CD4-positive, alpha-beta T cell treated with Interleukin-4 for 1 hour (primary cell): ENCODE measurements at places on chromosomes 16 and 17.

DNA sequence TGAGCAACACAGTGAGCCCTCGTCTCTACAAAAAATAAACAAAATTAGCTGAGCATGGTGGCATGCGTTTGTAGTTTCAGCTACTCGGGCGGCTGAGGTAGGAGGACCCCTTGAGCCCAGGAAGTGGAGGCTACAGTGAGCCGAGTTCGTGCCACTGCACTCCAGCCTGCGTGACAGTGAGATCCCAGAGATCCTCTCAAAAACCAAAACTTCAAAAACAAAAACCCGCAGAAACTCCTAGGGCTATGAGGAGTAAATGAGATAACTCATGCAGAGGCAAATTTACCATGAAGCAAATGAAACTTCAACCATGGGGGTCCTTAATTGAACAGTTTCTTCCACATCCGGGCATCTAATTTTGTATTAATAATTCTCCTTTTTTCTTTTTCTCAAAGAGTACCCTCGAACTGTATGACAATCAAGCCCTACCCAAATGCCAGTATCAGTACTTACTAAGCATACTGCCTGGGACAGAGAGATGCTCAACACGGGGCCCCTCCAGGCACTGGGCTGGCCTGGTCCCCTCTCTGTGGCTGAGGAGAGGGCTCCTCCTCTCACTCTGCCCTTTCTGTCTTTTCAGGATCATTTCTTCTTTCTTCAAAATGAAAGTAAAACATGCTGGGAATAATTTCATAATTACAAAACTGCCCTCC, 789 bp upstream of the PIPOX start:
- DNase-seq = no peak

DNA sequence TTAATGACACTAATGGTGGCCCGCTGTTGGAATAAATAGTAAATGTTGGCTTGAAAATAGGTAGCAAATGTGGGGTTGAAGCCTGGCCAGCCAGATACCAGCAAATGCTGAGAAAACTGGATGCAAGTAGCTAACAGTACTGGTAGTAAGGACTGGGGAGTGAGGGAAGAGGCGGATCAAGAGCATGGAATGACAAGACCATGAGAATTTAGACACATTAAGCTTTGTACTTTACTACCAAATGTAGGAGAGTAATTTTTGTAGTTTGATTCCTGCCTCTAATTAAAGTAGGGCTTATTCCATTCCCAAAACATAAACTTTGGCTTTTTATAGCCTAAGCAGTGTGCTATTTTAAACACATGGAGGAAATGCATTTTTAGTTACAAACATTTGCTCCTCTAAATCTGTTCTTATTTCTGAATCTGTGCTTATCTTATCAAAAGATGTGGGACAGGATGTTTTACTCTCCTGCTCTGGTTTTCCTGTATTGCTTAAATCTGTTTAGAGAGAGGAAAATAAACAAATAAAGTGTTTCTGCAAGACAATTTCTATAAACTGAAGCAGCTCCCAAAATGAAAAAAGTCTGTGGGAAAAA, 44.1 kb downstream of the CFDP1 start:
- no peak for DNase-seq

DNA sequence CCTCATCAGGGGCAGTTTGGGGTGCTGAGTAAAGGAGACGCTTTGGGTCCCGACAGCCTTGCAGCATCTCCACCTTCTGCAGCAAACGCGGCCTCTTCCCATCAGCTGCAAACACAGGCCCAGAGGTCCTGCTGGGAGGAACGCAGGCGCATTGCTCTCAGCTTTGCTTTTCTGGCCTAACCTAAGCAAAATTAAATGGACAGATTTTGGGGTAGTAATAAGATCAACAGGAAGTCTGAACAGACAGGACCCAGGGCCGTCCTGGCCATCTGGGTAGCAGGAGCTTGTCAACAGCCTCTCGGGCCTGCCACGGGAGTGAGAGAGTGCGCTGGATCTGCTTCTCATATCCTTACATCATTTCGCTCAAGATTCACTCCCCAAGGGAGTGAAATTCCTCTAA, 7.2 kb downstream of the NUBP1 start:
- no peak for DNase-seq

DNA sequence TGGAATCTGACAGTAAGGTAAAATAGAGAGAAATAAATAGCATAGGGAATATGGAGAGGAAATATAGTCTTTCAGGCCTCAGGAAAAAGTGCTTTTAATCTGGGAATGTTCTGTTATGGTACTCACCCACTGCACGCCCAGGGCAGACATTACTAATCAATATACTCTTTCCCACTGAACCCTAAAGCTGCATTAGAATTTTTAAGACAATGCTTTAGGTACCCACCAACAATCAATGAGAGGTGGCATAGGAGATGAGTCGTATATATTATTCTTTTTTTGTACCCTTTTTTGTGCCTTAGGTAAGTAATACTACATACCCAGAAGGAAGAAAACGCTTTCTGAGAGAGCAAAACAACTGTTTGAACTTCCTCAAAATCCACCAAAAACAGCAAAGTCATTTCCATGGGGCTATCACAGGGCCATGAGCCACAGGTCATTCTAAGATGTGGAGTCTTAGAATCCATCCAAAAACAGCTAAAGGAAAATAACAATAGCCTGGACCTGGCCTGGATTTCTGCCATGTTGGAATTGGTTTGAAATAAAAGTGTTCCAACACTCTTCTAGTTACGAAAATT, 542.1 kb downstream of the XYLT1 start:
- no peak for DNase-seq

GRCh38 chr17:73640691-73641090, 3.6 kb downstream of the SDK2 start:
- DNase-seq = no peak

DNA sequence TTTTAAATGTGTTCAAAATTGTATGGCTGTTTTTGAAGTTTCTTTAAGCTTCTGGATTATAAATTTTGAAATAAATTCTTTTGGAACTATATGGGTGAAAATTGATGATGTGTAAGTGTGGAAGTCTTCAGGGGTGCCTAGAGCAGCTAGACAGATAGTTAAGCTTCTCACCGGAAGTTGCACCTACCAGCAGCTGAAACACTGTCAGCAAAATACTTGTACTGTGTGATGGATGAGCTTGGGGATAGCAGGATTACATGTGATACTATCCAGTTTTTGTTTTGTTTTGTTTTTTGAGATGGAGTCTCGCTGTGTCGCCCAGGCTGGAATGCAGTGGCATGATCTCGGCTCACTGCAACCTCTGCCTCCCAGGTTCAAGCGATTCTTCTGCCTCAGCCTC, 19.7 kb downstream of the RBL2 start:
- peak; percentile 21 for DNase-seq

- DNase-seq = no peak
These were observed 107.6 kb downstream of the ZNF423 start for GRCh38 chr16:49748322-49748721.

- no peak for DNase-seq
These were observed 3.8 kb upstream of the DYNLL2 start for GRCh38 chr17:58079300-58080033.

DNA sequence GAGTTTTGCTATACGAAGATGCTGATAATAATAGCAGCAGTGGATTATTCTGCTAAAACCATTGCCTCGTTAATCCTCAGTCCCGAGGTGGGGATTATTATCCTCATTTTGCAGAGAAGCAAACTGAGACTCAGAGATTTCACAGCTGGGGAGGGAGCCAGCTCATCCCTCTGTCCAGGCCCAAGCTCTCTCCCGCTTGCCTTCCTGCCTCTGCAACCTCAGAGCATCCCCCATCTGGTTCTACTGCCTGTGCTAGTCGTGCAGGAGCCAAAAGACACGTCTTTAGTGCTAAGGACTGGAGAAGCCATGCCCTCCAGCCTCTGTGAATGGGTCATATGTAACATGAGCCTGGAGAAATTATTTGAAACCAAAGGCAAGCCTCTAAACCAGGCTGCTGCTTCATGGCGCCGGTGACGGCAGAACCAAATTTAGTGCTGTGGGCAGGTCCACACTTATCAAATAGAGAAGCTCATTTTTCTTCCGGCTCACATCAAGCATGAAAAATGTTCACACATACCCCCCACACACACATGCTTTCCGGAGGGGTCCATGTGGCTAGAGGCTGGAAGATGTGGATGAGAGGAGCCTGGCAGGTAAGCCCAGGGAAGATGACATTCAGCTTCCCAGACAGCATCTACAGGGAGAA, 13.5 kb downstream of the MAPT start:
- DNase-seq = no peak

DNA sequence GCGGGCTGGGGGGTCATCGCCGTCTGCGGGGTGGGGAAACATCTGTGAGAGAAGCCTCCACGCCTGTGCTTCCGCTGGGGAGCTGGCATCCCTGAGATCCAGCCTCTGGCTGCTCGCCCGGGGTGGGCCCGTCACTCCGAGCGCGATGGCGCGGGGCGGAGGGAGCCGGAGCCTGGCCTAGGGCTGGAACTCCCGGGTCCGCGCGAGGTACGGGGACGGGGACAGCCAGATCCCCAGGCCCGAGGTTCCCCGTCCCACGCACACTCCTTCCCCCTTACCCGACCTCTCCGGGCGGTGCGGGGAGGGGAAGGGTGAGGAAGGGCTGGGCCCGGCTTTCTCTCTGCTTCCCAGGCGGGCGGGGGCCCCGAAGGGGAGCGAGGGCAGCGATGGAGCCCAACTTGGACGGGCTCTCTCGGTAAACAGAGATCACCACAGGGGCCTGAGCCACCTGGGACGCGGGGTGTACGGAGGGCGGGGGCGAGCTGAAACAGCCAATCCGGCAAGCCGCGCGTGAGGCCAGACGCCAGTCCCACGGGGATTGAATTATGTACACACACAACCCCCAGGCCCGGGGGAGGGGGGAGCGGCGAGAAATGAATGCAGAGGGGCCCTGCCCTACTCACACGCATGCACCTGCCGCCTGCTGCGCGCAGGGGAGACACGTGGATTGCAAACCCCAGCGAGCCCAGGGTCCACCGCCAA, at the start of gene SLC16A11:
Gene SLC16A11, minus strand, starts transcription at position 596 of the 702 bp plus-strand sequence. Its CDS starts 579 bp downstream, at position 17.
- no peak for DNase-seq

- no peak for DNase-seq
These were observed 17.2 kb downstream of the SNTB2 start for GRCh38 chr16:69204172-69204571.

- DNase-seq = no peak
These were observed 5.8 kb downstream of the ADCY7 start for GRCh38 chr16:50272111-50272571.

DNA sequence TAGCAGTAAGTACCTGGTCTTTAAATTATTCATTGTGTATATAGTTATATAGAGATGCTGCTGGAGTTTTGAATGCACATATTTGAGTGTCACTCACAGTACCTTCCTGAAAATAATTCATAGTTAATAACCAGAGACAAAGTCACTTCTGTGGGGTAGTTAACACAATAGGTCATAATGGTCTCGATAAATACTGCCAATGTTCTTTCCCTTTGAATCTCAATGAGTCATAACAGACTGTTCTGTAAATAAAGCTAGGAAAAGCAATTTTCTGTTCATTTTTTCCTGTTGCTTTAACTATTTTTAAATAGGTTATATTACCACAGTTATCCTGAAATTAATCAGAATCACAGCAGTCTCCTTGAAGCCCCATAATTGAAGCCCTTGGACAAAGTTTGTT, 87.2 kb downstream of the MAP2K4 start:
- DNase-seq = no peak

DNA sequence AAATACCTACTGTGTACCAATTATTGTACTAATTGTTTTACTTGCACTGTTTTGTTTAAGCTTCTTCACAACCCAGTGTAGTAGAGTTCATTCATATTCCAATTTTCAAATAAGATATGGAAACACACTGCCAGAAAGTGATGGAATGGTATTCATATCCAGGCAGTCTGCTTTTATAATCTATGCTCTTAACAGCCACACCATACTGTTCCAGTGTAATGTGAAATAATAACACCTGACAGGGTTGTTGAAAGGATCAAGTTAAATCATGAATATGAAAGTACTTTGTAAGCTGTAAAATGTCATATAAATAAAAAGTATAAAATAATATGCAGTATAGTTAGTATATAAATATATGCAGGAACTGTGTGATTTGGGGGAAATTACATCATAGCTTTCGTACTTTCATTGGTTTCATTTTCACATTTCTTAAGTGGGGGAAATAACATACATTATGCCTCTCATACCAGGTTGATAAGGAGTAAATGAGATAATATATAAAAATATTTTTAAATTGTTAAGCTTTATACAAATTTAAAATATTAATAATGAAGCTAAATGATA, 230.8 kb downstream of the TANC2 start:
- peak; percentile 21 for DNase-seq

DNA sequence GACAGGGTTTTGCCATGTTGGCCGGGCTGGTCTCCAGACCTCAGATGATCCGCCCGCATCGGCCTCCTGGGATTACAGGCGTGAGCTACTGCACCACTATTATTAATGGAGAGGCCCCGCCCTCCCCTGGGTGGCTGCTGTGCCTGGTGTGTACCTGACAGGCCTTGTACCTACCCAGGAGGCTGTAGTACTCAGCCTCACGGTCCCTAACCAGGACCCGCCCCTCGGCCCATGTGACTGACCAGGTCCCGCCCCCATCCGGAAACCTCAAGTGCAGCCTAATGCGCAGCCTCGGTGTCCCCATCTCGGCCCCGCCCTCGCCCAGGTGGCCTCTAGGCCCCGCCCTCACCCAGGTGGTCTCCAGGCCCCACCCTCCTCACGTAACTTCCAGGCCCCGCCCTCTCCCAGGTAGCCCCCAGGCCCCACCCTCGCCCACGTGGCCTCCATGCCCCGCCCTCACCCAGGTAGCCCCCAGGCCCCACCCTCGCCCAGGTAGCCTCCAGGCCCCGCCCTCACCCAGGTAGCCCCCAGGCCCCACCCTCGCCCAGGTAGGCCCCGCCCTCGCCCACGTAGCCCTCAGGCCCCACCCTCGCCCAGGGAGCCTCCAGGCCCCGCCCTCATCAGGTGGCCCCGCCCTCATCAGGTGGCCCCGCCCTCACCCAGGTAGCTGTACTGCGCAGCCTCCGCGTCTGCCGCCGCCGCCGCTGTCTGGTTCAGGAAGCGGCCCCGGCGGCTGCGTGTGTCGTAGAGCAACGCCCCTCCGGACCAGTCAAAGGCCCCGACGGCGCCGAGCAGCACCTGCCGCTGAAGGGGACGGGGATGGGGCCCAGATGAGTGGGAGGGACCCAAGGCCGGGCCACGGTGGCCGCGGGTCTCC, 31.0 kb downstream of the HASPIN start:
- DNase-seq = peak; percentile 87

DNA sequence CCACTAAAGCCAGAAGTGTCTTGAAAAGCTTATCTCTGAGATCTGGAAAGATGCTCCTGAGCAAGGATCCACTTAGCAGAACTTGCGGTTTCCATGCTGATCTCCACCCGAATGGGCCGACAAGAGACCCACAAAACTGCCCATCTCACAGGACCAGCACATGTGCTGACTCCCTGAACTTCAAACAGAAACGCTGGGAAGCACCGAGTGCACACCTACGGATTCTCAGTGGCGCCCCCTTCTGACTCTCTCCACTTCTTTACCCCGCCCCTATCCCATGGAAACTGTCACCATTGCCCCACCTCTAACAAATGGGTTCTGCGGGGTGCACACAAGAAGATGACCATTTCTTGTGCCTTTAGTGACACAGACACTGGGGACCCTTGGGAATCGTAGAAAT, 21.4 kb downstream of the CDRT4 start:
- no peak for DNase-seq

DNA sequence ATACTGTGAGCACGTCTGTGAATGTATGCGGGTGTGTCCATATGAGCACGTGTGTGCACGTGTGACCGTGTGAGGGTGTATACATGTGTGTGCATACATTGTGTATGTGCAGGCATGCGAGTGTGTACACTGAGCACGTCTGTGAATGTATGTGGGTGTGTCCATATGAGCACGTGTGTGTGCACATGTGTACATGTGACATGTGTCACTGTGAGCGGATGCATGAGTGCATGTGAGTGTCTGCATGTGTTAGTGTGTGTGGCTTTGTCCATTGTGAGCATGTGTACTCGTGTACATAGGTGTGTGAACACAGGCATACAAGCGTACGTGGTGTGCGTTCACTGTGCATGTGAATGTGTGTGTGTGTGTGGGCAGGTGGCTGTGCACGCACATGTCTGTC, 17.5 kb upstream of the ACSF3 start:
- no peak for DNase-seq
